ENCODE measurements at places on chromosomes 2 and 18.

GRCh38 chr2:219388907-219389156 lies 1.1 kb upstream of the DNPEP start:
- no peak for DNase-seq

DNA sequence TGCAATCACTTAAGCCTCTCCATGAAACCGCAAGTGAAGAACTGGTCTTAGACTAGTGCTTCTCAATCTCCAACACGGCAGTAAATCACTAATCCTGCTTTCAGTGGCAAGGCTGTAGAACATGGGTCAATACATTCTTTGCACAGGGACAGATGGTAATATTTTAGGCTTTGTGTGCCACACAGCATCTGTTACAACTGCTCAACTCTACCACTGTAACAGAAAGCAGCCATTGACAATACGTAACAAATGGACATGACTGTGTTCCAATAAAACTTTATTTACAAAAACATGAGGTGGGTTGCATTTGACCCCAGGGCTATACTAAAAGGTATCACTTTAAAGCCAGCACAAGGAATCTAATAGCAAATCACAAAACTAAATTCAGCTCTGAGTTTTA lies 51.1 kb downstream of the RNF152 start:
- DNase-seq: no peak

DNA sequence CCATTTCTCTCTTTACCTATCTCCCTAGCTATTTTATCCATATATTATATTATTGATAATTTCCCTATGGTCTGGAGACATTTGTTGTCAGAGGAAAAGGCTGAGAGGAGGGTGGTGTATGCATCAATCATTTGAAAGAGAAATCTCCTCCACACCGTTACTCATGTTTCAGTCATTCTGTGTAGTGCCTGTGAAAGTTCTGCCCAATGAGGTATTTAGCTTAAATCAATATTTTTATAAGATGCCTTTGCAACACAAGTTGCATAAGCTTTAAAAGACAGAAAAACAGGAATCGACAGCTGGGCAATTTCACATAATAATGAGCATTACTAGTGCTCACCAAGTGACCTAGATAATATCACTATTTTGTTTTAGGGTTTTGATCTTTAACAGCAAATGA lies 363.7 kb upstream of the FSIP2 start:
- no peak for DNase-seq

GRCh38 chr2:120617055-120617454 lies 118.6 kb upstream of the GLI2 start:
- DNase-seq: no peak

DNA sequence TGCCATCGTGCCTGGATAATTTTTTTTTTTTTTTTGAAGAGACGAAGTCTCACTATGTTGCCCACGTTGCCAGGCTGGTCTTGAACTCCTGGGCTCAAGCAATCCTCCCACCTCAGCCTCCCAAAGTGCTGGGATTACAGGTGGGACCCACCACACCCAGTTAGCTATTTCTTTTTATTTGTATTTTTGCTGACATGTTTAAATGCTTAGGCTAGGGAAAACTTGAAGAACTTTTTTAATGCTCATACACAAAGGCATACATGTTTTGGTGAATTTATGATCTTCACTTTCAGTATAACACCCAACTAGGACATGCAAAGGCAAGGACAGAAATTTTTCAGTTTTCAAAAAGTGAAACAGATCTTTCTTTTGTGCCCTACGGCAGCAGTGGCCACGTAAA lies 9.9 kb downstream of the L3MBTL4 start:
- no peak for DNase-seq

- DNase-seq: no peak
Observed at GRCh38 chr2:191629001-191629453, 48.9 kb upstream of the NABP1 start.

DNA sequence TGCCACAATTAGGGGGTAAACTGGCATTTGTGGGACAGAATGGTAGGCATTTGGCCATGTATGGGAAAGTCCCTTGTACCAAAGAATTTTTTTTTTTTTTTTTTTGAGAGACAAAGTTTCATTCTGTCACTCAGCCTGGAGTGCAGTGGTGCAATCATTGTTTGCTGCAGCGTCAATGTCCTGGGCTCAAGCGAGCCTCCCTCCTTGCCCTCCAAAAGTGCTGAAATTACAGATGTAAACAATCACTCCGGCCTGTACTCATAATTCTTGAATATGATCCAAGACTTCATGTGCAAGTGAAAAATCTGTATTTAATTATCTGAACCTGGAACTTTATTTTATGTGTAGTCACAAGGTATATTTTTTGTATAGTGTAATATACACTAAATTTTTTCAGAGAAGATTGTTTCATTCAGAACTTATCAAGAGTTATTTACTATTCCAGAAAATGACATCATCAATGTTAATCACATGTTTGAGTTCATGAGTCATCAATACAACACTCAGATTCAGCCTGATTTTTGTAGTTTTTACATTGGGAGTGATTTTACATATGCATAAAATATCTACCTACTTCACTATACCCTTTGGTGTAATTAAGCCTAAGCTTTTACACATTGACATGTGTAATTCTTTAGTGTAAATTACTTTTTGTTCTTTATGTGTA lies 138.7 kb upstream of the L3MBTL4 start:
- no peak for DNase-seq

DNA sequence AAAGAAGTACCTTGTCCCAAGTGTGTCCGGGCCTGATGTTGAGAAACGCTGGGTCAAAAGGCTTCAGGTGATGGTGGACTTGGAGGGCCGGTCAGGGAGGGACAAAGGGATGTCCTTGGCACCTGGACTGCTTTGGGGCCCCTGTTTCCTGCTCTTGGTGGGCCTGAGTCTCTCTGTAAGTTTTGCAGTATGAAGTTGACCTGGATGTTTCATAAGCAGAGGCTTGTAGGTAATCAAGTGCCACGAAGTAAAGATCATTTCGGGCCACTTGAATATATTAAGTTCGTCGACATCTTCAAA lies 29.4 kb downstream of the ASAP2 start:
- DNase-seq: no peak

GRCh38 chr18:3683483-3683882 lies 233.5 kb downstream of the TGIF1 start:
- DNase-seq: no peak

DNA sequence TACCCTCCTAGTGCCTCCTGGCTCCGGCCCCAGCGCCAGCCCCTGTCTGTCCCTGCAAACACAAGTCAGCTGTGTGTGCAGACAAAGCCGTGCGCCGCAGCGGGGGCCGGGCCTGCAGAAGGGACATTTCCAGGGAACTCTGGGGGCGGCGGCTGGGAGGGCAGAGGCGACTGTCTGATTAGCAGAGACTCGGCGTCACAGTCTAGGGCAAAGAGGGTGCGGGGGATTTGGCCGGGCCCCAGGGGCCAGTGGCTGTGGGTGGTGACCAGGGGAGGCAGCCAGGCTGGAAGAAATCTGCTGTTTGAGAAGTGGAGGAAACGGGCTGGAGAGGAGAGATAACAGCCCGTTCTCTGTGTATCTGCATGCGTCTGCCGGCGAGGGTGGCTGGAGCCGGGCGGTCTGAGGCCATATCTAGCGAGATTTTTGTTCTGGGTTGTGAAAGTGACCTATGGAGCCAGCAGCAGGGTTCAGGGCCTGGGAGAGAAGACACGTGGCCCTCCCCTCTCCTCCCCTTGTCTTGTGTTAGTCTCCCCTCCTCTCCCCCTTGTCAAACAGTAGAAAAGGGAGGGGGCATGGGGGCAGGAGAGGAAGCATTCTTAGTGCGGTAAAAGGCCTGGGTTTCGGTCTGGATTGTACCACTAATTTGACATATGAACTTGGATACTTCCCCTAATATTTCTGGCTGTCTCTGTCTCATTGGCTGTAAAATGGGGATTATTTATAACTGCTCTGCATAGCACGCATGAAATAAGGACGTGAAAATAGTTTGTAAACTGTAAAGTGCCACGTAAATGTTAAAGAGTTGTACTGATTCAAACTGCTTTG lies 169.4 kb downstream of the SMAD7 start:
- DNase-seq: peak; percentile 36

- DNase-seq: no peak
Observed at GRCh38 chr2:120587279-120587996, 148.2 kb upstream of the GLI2 start.

GRCh38 chr2:42195559-42195958 lies 26.4 kb downstream of the EML4 start:
- no peak for DNase-seq

GRCh38 chr18:49566985-49567384 lies 5.1 kb downstream of the LIPG start:
- DNase-seq: no peak

DNA sequence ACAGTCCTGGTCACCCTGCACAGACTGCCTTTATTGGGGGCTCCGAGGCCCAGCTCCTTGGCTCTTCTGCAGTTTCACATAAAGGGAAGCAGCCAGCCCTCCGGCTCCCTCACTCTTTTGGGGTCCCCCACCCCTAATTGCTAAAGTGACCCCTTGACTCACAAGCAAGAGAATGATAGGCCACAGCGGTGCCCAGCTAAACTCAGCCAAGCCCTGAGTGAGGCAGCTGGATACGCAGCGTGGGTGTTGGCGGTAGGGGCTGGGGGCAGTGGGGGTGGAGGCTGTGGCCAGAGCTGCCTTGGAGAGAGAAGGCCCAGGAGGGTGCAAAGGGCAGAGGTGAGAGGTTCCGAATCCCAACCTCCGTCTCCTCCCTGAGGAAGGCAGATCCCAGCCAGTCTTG lies 25.5 kb upstream of the ALPP start:
- no peak for DNase-seq

DNA sequence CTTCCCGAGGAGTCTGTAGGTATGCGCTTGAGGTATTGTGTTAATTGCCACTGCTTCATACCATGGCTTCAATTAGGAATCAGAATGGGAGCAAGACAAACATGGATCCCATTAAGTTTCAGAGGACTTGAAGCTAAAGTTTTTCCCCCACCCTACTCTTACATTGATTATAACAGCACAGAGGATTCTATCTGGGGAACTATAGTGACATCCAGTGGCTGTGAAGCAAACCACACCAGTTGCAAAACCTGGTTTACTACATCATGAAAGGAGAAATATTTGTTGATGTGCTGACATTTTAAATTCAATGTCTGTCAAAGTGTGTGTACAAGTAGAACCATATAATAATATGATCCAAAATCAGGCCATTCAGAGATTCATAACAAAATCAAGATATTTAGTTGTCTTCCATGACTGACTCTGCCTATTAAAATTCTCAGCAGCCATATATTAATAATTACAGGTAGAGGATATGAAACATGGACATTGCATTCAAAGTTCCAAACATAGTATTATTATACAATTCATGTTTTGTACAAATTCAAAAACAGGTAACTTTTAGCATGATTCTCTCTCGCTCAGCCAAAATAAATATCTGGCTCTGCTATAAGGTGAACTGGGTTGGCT lies 82.9 kb downstream of the GRB14 start:
- no peak for DNase-seq
